Left ventricle myocardium inferior (tissue), 1 donor: ENCODE measurements at places on chromosomes 13 and 19.

GRCh38 chr13:31522396-31522795 lies 216.9 kb upstream of the RXFP2 start:
- DNase-seq = no peak

- no peak for DNase-seq
Observed at GRCh38 chr19:40627486-40628279, 26.5 kb downstream of the LTBP4 start.

- DNase-seq = no peak
Observed at GRCh38 chr19:29268103-29268502, 55.2 kb upstream of the UQCRFS1 start.

DNA sequence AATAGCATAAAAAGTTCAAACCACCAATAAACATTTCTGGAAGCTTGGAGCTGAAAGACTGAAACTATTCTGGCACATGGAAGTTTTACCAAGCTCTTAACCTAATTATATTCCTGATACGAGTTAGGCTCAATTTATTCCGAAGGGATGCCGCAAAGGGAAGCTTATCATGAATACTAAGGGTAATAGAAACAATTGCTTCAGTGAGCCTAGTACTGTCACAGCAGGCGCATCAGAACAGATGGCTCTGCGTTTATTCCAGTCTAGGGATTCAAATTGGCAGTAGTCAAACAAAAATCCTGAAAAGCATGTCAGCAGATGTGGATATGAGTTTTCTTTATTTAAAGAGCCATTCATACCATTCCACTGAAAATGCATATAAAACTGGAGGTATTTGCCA lies 779.5 kb downstream of the GPC5 start:
- DNase-seq = no peak

DNA sequence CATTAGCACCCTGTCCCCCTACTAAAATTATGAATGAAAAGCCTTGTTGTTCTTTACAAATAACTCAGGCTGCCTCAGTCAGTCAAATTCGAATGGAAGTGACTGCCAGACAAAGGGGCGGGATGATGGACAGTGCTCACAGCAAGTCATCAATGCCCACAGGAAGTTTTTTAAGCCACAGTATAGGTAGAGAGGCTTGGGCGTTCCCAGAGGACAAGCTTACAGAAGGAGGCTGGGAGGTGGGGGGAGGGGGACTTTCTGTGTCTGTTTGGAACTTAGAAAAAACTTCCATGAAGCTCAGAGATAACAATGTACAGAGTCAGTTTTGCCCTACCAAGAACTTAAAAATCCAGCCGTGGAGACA lies 18.5 kb upstream of the SPRY2 start:
- DNase-seq = no peak

- DNase-seq = no peak
Observed at GRCh38 chr19:55146705-55147273, 2.2 kb downstream of the TNNT1 start.

DNA sequence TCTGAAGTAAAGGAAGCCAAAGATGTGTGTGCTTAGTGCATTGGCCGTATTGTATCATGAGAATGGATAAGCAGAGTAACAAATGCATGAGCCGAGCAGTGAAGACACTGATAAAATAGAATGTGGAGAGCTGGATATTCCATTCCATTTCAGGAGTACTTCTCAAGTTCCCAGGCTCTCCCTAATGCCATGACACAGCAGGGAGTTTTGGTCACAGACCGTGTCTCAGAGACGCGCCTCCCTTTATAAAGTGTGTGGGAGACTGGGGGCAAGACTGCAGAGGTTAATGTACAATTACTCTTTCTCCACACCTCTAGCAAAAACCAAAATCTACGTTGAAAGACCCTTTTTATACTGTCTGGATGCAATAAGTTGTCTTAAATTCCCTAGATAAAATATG lies 575.6 kb downstream of the EFNB2 start:
- DNase-seq = no peak

DNA sequence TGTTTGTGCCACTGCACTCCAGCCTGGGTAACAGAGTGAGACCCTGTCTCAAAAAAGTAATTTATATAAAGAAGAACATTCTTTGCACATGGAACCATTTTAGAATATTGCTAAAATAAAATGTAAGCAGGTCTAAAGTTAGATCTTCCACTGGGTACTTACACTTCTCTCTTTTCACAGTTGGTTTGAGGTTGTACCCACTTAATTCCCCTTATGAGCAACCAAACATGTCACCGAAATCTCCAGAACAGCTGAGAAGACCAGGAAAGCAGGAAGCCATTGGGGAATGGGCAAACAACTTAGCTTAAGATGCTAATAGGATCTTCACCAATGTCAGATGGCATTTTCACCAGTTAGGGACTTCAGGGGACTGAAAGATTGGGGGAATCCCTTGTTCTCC lies 18.8 kb downstream of the NLRP4 start:
- DNase-seq = no peak

GRCh38 chr13:51600703-51601102 lies 16.4 kb downstream of the WDFY2 start:
- DNase-seq = no peak

DNA sequence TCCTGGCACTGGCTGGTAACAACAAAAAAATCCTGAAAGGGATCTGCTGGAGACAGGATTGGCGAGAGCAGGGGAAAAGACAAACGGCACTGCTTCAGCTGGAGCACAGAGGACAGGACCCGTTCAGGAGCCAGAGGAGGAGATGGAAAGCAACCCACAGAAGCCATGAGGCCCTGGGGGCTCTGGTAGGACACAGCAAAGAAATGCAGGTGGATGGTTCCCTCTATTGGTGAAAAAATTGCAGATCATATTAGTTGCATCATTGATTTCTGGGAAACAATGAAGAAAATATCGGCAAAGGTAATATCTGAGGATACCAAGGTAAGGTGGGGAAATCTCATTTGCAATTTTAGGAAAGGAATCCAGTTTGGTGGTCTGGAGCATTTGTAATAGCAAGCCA lies 25.7 kb upstream of the TPP2 start:
- DNase-seq = no peak

DNA sequence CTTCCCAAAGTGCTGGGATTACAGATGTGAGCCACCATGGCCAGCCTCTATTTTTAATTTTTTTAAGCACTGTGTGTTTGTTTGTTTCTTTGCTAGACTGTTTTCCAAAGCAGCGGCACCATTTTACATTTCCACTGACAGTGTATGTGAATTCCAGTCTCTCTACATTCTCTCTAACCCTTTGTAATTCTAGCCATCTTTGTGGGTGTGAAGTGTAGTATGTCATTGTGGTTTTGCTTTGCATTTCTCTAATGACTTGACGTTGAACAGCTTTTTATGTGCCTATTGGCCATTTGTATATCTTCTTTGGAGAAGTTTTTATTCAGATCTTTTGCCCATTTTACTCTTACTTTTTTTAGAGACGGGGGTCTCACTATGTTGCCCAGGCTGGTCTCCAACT lies 11.6 kb downstream of the PNPLA6 start:
- DNase-seq = no peak

DNA sequence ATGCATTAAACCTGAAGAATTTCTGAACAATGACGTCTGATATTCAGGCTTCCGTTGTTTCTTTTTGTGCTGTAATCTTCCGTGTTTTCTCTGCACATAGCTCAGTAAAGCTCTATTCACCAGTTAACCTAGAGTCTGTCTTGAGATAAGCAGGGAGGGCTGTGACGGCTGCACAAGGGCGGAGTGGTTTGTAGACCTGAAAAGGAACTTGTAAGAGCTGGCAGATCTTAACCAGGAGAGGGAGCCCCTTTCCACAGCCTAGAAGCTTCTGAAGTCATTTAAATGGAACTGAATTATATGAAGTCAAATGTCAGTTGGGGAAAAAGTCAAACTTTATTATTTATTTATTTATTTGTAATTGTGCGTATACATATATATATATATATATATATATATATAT lies 27.5 kb downstream of the DPRX start:
- DNase-seq = no peak
